Activated naive CD4-positive, alpha-beta T cell treated with Interleukin-2 at 50 U/mL for 16 hours (primary cell): ENCODE measurements at places on chromosomes 3 and 15.

DNA sequence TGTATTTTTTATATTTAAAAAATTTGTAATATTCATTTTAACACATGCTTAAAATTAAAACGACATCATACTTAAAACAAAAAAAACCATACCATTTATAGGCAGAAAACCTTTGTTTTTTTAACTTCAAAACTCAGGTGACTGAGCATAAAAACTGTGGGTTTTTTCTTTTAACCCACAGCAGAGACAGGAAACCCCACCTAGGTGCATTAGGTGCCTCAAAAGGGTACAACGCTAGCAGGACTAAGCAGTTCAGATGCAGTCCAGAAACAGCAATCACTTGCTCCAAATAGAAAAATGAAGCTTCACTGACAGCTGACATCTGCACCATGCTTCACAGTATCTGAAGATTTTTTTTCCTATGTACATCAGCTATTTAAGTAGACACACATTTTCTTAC lies 52.3 kb downstream of the GLB1 start:
- DNase-seq = no peak

GRCh38 chr15:90351479-90352106 lies 491 bp upstream of the ZNF774 start:
- DNase-seq = no peak

GRCh38 chr3:53457068-53457467 lies 37.3 kb upstream of the CACNA1D start:
- DNase-seq = no peak

DNA sequence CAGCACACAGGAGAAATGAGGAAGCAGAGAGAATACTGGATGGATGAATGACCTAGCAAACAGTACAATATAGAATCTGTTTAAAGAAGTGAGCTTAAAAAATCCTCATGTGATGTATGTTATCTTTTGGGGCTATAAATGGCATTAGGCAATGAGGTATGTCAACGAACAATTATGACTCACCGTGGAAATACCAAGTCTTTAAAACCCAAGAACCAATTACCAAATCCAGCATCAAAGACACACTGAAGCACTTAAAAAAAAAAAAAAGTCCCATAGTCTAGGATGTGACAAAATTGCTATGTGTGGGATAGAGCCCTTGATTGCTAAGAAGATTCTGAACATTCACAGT lies 36.3 kb upstream of the HERC1 start:
- no peak for DNase-seq

DNA sequence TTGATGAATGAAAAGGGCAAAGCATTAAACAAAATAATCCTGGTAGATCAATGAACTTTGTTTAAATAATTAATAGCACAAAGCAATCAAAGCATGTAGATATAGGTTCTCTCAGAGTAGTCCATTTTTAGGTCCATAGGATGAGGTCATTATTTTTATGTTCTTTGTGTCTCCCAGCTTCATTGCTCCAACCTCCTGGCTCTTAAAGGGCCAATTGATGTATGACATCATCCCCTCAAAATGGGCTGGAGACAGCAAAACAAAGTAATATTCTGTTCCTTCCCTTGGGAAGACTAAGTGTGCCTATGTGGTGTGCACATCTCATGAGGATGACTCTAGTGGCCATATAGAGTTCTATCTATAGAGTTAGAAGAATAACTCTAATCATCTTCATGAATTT lies 49.5 kb downstream of the HMG20A start:
- no peak for DNase-seq

- DNase-seq = no peak
Observed at GRCh38 chr15:76345880-76346668, 9.5 kb downstream of the ISL2 start.

DNA sequence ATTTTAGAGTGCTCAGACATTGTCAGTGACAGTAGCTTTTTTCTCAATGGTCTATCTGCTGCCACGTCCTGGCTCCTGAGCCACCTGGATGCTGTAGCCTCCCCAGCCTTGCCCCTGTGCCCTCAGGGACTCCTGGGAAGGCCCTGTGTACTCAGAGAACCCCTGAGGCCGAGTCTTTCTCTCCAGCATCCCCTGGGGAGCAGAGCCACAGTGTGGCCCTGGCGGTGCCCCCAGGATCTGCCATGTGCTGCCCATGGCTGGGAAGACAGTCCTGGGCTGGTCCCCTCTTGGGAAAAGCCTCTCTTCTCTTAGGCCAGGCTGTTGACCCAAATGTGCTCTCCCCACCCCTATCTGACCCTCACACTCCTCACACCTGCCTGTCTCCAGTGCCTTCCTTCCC lies 5.0 kb downstream of the MYD88 start:
- no peak for DNase-seq

DNA sequence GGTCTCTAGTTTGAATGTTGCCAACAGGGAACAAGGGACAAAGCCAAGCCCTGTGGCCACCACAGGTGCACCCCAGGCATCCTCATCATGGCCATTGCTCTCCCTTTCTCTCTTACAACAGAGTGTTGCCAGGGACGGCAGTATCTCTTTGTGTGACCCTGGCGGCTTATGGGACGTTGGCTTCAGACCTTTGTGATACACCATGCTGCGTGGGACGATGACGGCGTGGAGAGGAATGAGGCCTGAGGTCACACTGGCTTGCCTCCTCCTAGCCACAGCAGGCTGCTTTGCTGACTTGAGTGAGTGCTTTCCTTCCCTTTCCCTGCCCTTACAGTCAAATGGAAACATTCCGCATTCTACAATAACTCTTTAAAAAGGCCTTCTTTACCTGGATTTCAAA lies 38.2 kb downstream of the BOC start:
- DNase-seq = no peak

GRCh38 chr15:77013776-77014131 lies 18.8 kb downstream of the PSTPIP1 start:
- peak; percentile 89 for DNase-seq

DNA sequence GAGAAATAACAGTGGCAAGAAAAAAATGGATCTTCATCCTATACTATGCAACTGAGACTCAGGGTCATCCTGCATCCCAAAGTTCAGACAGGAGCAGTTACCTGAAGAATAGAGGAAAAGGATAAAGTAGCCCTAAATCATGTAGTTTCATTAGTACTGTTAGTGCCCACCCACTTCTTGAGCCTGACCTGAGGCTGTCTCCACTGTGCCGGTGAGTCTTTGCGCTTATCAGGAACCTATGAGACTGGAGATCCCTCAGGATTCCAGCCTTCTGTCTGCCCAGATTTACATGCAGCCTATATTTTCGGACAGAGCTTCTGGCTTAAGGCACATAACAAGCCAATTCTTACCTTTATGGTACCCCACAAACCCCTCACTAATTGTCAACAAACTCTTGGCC lies 791.6 kb downstream of the ROBO1 start:
- no peak for DNase-seq

DNA sequence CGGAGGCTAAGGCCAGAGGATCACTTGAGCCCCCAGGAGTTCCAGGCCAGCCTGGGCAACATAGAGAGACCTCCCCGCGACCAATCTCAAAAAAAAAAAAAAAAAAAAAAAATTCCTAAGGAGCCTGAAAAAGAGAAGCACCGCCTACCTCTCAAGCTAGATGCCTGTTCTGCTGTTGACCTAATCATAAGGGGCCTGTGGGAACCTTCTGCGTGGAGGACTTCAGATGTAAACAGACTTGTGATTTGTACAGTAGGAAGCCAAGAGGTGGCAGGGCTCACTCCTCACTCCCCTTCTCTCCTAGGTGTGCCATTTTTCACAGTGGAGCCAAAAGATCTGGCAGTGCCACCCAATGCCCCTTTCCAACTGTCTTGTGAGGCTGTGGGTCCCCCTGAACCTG lies 3.2 kb downstream of the TYRO3 start:
- no peak for DNase-seq

DNA sequence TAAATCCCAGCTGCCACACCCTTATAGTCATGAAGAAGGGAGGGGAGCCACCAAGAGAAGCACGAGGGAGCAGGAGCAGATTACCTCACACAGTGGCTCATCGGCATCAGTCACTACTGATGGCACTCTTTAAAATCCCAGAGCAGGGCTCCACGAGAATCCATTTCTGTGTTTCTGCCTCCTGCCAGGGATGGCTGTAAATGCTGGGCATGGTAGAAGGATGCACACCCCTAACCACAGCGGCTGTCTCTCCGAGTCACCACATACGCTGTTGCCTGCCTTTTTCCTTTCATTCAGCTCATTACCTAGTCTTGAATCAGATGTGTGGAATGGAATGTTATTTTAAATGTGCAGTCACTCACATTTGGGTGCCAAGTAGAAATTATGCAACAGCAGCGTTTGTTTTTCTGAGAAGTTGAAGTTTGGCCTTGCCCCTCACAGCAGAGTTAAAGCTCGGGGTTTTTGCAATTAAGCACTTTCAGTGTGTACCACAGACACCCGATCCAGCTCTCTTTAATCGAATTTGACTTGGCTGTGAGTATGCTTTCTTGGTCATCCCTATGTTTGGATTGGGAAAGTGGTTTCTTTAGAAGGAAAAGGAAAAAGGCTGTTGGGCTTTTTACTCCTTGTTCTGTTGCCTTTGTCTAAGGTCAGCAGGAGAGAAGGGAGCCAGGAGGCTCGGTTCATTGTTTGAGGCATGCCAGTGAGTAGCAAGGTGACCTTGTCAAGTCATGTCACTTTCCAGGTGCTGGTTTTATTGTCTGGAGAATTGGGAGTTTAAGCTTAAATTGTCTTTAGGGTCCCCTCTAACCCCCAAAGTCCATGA lies 284.2 kb upstream of the TPM1 start:
- no peak for DNase-seq

- no peak for DNase-seq
Observed at GRCh38 chr3:157132936-157133335, 27.0 kb downstream of the CCNL1 start.

GRCh38 chr15:29880341-29880740 lies 58.1 kb upstream of the TJP1 start:
- DNase-seq = no peak

- DNase-seq = no peak
Observed at GRCh38 chr15:70435872-70436271, 327.5 kb downstream of the UACA start.

- DNase-seq = no peak
Observed at GRCh38 chr15:99993262-99993661, 260.0 kb upstream of the LYSMD4 start.

DNA sequence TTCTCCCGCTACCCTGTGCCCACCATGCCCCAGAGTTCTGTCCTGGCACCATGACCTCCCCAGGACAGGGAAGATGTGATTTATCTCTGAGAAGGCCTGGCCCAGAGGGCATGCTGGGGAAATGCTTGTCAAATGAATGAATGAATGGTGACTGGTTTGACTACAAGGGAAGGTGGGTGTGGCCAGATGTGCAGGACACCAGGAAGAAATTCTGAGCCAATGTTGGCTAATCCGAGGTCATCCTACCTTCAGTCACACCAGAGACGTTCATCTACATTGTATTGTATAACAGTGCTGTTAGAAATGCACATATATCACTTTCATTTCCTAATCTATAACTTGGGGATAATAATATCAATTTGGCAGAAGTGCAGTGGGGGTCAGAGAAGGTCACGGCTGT lies 138.4 kb downstream of the FAM43A start:
- DNase-seq = no peak

DNA sequence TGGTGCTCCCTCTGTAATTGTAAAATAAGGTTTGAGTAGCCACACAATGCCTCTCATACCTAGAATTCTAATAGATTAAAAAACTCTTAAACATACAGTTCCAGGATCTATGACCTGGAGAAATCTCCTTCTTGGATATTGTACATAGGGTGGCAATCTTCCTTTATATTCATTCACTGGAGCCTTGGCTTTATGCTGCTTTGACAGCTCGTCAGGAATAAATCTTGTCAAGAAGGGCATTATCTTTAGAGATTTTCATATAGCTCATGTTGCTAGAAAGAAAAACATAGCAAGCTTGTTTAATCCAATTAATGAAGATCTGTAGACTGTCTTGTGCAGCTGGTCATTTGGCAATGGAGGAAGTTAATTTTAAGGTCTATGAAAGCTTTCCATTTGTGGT lies 131.1 kb downstream of the PYDC2 start:
- DNase-seq = no peak

DNA sequence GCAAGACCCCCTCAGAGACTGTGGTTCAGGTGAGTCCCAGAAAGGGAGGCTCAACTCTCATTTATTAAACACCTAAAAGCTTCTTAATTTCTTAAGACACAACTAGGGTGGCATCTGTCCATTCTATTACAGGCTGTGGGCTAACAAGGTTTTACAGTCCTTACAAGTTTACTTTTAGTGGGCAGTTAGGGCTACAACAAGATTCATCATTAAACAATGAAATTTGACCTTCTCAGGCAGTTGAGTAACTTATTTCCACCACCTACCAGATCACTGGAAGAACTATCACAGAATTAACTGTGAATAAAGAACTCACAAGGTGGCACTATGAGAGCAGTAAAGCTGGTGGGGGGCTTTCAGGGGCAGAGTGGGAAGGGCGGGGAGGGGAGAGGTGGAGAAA lies 132.6 kb downstream of the PLD1 start:
- no peak for DNase-seq

GRCh38 chr3:160041465-160041864 lies 52.8 kb downstream of the IL12A start:
- DNase-seq = no peak

GRCh38 chr3:29949131-29949530 lies 657.3 kb upstream of the TGFBR2 start:
- no peak for DNase-seq

- no peak for DNase-seq
Observed at GRCh38 chr15:33148129-33148751, 46.3 kb downstream of the FMN1 start.

GRCh38 chr3:42009456-42009855 lies 47.6 kb upstream of the ULK4 start:
- no peak for DNase-seq

DNA sequence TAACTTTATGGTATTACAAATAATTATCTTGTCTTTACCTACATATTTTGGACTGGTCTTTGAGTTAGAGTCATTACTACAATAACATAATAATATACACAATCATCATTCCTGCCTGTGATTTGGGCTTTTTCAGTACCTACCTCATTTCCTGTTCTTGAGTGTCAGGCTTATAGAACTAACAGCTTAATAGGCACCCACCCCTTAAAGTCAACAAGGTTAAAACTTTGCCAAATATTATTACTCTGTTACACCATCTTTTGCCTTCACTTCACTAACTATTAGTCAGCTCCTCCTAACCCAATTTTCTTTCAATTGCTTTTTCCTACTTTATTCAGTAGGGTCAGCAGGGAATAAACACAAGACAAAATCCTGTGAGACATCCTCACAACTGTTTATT lies 488.7 kb upstream of the AGTR1 start:
- DNase-seq = no peak

DNA sequence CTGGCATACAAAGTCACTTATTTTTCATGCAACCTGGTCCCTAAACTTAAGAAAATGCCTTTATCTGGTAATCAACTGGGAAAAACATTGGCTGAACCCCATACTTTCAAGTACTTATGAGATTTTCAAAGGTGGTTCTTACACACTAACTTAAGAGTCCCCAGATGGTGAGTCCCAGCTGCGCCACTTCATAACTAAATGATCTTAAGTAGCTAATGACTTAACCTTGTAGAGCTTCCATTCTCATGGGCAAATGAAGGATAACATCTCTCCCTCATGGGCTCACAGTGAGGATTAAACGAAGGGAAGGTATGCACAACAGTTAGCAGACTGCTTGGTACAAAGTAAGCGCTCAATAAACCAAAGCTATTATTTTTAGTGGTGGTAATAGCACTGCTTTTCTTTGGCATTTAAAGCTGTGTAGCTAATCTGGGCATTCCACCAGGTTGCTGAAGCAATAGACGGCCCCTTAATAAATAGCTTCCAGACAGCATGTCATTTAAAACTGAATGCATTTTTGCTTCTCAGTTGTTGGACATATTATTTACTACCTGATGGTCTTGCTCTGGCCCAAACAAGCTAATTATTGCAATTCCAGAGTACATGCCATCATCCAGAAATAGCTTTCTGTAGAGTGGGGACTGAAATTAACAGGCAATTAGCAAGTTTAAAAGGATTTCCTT lies 55.4 kb downstream of the LIPC start:
- DNase-seq = no peak
